ENCODE measurements at places on chromosomes 5 and 9.

- DNase-seq: no peak
Measured at GRCh38 chr9:211036-211435, 3.6 kb upstream of the DOCK8 start.

DNA sequence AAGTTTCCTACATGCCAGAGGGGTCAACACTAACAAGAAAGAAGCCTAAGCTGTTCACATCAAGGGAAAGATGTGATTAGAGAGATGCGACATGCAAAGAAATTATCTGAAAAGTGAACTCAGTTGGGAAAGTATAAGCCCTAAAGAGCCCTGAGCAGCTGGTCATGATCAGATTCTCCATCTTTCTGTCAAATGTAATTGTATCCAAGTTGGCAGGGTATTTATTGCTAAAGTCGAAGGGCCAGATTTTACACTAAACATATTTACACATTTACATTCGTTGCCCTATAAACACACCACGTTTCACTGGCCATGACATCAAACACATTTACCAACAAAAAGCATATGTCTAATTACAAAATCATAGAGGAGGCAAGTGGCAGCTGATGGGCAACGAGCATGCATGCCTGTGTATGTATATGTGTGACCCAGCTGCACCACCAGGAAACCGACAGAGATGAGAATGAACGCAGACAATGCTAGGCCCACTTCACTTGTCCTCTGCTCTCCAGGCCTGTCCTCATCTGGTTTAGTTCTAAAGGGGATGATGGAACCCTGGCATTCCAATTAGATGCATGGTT lies 6.3 kb downstream of the FOXD1 start:
- DNase-seq: no peak

DNA sequence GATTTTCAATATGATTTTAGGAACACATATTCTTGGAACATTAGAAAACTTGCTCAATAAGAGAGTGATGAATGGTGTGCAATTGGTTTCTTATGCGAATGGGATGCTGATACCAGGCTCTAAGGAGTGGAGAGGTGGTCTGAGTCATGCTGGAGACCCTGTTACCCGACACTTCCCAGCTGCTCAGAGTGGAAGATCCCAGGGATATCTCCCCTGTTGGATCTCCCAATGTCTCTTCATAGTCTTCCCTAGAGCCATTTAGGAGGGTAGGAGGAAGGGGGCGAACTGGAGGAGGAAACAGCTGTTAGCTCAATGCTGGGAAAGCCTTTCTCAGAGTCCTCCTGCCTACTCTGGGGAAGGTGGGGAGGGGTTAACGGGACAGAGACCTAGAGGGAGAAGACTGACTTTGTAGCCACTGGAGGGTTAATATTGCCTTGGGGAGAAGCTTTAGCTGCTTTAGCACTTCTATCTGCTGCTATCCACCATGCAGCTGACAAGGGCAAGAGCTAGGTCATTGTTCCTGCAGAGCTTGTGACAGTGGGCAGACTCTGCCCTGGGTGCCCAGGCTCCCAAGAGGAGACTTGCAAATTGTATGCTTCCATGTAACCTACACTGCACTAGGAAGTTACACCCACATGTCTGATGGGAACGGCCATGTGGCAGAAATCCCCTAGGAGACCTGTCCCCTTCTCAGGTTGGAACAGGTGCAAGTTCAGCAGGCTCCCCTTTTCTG lies 301.0 kb downstream of the GADD45G start:
- DNase-seq: no peak

GRCh38 chr9:124078641-124079040 lies 67.1 kb downstream of the LHX2 start:
- peak; percentile 64 for DNase-seq

- no peak for DNase-seq
Measured at GRCh38 chr5:147551677-147552076, 41.8 kb upstream of the DPYSL3 start.

GRCh38 chr9:12314589-12314988 lies 378.6 kb upstream of the TYRP1 start:
- no peak for DNase-seq

- peak; percentile 68 for DNase-seq
Measured at GRCh38 chr9:2570615-2571479, 50.7 kb upstream of the VLDLR start.
